ENCODE measurements at places on chromosomes 3 and 15.

GRCh38 chr15:23529891-23530290 is 35.6 kb upstream of the MKRN3 start:
- DNase-seq: no peak

DNA sequence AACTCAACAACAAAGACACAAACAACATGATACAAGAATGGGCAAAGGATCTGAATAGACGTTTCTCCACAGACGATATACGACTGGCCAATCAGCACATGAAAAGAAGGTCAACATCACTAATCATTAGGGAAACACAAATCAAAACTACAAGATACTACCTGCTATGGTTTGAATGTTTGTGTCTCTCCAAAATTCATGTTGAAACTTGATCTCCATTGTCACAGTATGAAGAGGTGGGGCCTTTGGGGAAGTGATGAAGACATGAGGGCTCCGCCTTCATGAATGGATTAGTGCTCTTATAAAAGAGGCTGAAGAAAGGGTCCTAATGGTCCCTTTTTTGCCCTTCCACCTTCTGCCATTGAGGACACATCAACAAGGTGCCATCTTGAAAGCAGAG is 32.3 kb downstream of the ACAP2 start:
- DNase-seq: no peak

DNA sequence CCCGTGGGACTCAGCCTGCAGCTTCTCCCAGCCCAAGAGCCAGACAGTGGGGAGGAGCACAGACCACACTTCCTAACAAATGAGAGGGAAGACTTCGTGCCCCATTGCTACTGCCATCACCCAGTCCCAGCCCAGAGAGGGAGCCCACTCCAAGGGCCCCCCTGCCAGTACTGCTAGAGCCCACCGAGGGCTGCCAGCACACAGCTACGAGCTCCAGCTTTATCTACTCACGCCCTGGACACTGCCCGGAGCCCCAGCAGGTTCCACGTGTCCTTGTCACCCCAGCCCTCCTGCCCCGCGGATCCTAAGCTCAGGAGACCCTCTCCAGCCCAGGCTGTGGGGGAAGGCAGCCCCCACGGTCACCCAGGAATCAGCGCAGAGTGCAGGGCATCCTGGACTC is 1.9 kb downstream of the GOLGA8A start:
- no peak for DNase-seq

- DNase-seq: no peak
Measured at GRCh38 chr15:48177383-48177765, 721 bp downstream of the MYEF2 start.

DNA sequence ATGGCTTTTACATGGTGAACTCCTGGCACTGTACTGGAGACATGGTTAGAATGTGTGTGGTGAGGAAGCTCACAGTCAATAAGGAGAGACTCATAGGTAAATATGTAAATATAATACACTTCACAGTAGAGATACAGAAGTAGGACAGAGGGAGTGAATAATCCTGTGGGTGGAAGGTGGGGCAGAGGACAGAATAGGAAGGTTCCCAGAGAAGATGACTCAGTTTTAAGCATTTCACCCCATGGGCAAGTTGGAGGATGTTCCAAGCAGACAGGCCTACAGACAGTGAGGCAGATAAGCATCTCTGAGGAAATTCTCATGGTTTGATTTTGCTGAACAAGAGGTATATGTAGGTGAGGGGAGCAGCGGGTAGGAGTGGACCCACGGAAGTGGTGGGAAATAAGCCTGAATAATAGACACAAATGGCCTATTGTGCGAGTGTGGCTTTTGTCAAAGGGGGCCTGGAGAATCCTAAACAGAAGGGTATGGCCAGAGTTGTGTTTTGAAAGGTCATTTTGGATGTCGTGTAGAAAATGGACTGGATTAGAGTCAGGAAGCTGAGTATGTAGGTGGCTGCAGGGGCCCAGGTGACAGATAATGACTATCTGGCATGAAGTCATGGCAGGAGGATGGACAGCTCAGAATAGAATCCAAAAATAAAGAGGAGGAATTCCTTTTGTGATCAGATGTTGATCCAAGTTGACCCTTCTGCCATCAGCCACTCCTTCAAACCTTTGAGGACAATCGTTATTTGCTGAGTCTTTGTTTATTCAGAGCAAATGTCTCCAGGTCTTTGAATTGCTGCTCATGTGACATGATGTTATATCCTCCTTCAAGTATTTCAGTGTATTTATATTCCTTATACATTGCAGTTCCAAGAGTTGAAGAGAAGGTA is 97.3 kb upstream of the THRB start:
- no peak for DNase-seq

DNA sequence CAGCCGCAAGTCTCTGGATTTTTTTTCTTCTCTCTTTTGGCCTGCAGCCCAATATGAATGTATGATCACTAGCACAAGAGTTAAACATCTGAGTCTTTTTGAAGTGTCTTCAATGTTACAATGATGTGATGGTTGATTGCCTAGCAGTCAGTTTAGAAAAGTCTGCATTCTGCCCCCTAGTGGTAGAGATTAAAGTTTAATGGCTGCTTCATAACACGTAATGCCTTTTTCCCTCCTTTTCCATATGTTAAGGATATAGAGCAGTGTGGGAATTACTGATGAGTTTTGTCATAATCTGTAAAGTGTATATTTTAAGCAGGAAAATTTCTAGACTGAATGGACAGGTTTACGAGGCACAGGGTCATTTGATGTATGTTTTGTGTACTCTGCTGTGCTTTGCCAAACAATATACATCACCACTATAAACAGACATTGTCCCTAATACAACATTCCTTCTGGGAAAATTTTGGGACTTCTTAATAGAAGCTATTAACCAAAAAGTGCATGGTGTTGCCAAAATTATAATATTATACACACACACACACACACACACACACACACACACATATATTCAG is 1038.5 kb upstream of the NR2F2 start:
- peak; percentile 66 for DNase-seq

- peak; percentile 37 for DNase-seq
Measured at GRCh38 chr3:69671082-69671952, 67.9 kb upstream of the MITF start.

- DNase-seq: no peak
Measured at GRCh38 chr3:143538577-143538981, 309.7 kb downstream of the SLC9A9 start.

GRCh38 chr15:51083641-51084166 is 11.0 kb downstream of the TNFAIP8L3 start:
- no peak for DNase-seq

DNA sequence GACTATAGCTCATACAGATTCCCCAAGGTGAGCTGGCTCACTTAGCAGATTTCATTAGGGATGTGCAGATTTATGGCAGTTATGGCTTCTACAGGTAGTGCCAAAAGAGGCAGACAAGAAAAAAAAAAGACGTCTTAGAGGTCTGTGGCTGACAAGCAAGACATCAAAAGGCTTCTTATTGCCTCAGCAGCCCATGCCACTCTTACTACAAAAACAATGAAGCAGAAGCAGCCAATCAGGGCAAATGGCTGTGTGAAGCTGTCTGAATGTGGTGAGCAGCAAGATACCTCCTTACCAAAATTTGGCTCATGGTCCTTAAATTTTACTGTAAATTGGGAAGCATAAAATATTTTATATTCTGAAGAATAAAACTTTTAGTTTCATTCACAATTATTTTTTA is 557.5 kb upstream of the GOLIM4 start:
- DNase-seq: no peak

DNA sequence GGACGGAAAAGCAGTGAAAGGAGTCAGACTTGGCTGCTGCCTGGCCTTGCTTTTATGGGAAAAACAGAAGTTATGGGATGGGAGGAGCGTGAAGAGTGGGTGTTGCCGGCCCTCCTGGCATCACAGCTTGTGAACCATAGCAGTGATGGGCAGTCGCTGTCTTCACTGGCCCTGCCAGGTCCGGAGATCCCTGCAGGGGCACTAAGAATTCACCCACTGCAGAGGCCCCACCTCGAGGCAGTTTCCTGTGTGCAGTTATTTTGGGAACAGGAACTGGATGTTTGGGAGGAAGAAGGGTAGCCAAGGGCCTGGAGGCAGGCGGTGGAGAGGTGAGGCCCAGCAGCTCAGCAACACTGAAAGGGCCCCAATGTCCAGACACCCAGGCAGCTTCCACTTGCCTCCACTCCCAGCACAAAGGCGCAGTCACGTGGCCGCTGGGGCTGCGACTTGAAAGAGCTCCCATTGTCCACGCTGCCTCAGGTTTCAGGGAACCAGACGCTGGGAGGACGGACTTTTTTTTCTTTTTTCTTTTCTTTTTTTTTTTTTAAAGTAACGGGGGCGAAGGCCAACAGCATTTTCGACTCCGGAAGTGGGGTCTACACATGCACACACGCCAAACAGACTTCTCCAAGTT is 255.6 kb downstream of the ZNF621 start:
- DNase-seq: no peak

GRCh38 chr3:43869491-43869890 is 178.8 kb downstream of the ABHD5 start:
- no peak for DNase-seq

DNA sequence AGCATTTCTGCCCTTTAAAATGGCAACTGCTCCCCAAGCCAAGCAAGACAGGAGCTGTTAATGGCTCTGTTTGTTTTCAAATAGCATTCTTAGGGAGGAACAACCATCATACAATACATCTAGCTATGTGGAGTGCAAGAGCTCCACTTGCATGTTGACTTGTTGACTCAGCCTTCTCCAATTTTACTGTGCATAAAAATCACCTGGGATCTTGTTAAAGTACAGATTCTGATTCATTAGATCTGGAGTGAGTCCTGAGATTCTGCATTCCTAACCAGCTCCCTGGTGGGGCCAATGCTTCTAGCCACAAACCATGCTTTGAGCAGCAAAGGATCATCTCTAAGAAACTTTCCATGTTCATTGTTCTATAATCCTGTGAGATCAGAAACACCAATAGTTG is 171.4 kb downstream of the THRB start:
- DNase-seq: no peak

- no peak for DNase-seq
Measured at GRCh38 chr15:31062310-31062847, 39.1 kb downstream of the TRPM1 start.

DNA sequence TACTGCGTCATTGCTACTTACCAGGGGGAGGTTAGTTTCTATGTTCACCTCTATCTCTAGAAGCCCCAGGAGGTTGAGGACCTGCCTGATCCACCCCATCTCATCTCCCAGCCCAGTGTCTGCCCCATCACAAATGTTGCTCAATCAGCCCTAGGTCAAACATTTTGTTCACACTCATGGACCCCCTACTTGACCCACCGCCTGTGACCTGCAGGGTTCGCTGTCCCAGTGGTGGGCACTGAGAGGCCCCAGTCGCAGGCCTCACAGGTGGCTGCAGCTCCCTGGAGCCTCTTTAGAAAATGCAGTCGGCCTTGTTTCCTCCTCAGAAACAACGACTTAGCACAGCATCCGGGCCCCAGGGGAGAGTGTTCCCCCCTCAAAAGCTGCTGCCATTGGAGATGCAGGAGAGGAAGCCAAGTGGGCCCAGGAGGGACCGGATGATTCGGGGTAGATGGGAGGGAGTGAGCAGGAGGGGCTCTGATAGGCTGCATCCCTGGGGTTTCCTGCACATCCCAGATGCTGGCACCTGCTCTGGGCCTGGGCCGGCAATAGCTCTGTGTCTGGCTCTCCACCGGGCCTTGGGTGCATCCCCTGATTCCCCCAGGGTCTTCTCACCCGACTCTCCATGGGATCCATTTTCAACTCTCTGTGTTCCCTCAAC is 18.4 kb upstream of the INSYN1 start:
- no peak for DNase-seq

DNA sequence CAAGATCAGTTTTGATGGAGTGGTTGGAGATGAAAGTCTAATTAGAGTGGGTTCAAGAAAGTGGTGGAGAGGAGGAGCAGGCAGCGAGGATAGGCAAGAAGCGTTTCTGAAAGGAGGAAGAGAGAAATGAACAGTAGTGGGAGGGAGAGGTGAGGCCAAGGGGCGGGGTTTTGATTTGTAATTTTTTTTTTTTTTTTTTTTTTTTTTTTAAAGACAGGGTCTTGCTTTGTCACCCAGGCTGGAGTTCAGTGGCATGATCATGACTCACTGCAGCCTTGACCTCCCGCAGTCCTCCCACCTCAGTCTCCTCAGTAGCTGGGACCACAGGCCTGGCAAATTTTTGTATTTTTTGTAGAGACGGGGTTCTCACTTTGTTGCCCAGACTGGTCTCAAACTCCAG is 36.6 kb downstream of the MRAS start:
- peak; percentile 27 for DNase-seq

- DNase-seq: no peak
Measured at GRCh38 chr3:97510795-97511194, 253.8 kb upstream of the ARL6 start.

DNA sequence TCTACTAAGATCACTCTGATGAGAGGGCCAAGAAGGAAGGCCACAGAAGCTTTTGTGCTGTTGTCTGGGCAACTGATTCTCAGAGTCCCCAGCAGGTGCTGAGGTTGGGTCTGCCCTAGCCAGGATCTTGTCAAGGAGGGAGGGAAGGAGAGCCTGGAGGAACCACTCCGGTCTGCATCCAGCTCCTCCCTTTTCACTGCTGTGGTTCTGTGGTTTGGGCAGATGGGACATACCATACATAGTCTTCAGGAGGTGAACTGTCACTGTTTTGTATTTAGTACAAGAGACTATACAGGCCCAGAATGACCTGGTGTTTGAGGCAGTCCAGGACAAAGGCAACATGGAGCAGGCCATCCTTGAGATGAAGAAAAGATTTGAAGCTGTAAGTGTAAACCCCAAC is 21.9 kb downstream of the C3orf62 start:
- peak; percentile 70 for DNase-seq

DNA sequence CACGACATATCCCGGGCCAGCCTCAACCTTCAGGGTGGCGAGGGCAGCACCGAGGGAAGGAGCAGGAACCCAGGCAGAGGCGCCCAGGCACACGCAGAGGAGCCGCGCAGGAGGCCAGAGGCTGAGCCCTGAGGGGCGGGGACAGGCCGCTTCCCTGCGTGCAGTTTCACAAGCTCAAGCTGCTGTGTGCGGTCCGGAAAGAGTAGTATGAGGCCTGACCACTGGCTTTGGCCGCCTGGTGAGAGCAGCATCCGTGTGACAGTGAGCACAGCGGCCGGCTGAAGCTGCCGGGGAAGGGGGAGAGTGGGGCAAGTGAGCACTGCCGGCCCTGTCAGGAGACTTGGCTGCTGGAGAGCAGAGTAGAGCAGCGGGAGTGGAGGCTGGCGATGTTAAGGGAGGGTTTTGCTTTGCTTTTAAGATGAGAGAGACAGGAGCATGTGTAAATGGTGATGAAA is 8.7 kb downstream of the ZDHHC19 start:
- DNase-seq: no peak

DNA sequence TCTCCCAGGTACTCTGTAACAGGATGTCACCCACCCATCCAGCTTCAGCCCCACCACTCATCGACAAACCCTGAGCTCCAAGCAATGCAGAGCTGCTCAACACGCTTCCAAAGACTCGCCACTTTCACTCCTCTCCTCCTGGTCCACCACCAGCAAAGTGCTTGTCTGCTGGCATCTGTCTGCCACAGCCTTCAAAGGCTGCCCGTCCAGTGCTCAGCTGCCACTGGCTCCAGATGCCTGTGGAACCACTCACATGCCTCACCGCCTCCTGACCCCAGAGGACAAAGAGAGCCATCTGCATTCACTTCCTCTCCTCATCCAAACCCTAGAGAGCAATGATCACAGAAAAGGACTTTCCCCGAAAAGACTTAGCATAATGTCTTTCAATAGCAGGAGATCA is 109.5 kb upstream of the OCA2 start:
- no peak for DNase-seq

All from NB4 (cell line).